ENCODE measurements at places on chromosomes 11 and 22.

- DNase-seq: no peak
Measured at GRCh38 chr11:2549876-2550605, 105.2 kb downstream of the KCNQ1 start.

GRCh38 chr11:77203901-77204753 is 76.1 kb downstream of the MYO7A start:
- no peak for DNase-seq

DNA sequence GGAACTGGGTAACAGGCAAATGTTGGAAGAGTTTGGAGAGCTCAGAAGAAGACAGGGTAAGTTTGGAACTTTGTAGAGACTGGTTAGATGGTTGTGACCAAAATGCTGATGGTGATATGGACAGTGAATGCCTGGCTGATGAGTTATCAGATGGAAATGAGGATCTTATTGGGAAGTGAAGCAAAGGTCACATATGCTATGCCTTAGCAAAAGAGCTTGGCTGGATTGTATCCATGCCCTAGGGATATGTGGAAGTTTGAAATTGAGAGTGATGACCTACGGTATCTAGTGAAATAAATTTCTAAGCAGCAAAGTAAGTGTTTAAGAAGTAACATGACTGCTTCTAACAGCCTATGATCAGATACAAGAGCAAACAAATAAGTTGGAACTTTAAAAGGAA is 17.8 kb downstream of the BBOX1 start:
- DNase-seq: no peak

GRCh38 chr11:22666325-22666687 is at the start of gene GAS2:
Gene GAS2, plus strand, starts transcription at chr11:22666611. Its CDS starts 8,259 bp downstream, at chr11:22674870.
- no peak for DNase-seq

- no peak for DNase-seq
Measured at GRCh38 chr11:121748068-121748467, 295.3 kb upstream of the SORL1-AS1 start.
